Kidney glomerular epithelial cell (primary cell): ENCODE measurements at places on chromosomes 16 and 17.

DNA sequence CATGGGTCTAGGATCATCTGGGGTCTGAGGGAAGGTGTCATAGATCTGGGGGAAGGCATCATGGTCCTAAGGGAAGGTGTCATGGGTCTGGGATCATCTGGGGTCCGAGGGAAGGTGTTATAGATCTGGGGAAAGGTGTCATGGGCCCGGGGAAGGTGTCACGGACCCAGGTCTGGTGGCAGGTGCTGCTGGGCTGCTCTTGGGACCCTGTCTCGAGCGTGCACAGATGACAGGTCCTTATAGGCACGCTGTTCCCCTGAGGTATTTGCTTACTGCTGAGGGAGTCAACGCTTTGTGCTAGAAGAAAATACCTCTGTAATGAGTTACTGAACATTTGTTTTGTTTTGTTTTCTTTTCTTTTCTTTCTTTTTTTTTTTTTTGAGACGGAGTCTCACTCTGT, 1.4 kb downstream of the RAB40C start:
- no peak for DNase-seq

DNA sequence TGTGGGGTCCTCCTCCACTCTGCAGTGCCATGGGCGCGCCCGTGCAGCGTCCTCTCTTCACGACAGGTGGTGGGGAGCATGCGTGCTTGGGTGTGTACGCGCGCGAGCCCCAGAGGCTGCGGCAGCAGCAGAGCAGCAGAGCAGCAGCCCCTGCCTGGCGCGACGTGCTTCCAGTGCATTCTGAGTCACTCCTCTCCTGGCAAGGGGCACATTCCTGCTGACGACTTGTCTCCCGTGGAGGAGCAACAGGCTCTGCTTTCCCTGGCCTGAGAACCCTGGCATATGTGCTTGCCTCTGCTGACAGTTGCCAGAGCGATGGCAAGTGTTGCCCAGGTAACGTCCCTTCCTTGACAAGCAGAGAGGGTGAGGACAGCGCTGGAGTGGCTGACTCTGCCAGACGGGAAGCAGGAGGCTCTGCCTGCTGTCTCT, 133.8 kb upstream of the PLCG2 start:
- DNase-seq, result peak; percentile 97

DNA sequence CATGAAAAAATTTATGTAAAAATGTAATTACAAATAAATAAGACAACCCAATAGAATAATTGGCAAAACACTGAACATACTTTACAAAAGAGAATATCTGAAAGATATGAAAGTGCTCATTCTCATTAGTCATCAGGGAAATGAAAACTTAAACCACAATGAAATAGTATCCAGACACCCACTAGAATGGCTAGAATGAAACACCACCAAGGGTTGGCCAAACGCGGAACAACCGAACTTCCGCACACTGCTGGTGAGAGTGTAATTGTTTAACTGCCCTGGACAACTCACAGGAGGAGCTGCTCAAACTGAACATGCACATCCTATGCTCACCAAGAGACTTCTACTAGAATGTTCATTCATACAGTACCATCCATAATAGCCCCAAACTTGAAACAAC, 5.8 kb upstream of the ZDHHC7 start:
- no peak for DNase-seq

DNA sequence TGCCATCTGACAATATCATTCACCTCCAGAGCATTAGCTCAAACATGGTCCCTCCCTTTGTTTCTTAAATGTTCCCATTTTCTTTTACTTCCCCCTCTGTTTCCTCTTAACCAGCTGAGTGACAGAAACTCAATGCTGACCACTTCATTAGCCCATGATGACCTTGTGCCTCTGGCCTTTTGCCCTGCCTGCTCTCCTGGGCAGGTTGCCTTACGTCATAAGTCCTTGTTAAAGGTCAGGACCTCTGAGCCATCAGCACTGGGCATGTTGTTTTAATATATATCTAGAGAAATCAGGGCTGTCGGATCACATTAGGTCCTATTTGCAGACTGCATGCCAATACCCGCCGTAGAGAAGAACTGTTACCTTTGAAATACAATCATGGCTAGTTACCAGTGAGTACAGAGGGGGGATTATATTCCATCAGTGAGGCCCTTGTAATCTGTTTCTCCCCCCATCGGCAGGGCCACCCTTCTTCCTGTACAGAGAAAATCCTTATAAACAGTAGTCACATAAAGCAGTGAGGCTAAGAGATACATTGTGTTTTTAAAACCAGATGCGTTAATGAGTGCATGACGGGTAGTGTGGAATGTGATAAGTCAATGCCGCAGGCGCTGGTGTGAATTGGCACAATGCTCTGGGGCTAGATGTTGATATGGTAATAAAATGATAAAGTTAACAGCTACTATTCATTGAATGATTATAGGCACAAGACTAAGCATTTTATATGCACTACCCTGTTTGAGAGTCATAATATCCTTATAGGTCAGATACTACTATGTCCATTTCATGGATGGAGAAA, 94.3 kb upstream of the ZFHX3 start:
- DNase-seq, result no peak

DNA sequence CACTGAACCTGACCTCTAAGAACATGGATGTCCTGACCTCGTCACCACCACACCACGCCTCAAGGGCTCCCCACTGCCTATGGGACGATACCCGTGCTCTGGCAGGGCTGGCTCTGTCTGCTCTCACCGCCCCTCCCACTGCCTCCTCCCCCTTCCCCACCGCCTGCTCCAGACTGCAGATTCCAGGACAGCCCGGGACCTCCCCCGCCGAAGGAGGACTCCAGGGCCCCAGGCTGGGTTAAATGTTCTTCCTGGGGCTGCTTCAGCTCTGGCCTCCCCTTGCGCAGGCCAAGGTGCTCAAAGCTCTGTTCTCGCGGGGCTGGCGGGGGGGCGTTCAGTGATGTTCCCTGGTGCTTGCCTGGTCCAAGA, 3.1 kb downstream of the NPW start:
- DNase-seq, result peak; percentile 18

- peak; percentile 80 for DNase-seq
These were observed 9.8 kb downstream of the TMEM204 start for GRCh38 chr16:1543085-1543896.

DNA sequence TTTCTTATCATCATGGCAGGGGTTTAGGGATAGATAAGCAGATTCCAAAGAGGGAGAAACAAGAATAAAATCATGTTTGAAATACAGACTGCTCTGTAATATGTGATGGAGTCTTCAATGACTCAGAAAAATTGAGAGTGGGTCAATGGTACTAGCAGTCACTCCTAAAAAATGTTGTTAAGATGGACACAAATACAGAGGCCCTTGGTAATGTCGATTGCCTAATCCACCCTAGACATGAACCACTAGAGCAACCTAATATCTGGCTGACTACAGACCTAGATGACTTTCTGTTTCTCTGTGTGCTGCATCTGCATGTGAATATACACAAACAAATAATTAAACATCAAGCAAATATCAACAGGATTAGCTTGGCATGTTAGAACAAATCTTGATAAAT, 135.8 kb downstream of the CDH8 start:
- DNase-seq, result no peak

- no peak for DNase-seq
These were observed 1.2 kb upstream of the COX6A2 start for GRCh38 chr16:31429314-31429713.

- DNase-seq, result no peak
These were observed 5.1 kb upstream of the CPNE7 start for GRCh38 chr16:89570342-89570923.

DNA sequence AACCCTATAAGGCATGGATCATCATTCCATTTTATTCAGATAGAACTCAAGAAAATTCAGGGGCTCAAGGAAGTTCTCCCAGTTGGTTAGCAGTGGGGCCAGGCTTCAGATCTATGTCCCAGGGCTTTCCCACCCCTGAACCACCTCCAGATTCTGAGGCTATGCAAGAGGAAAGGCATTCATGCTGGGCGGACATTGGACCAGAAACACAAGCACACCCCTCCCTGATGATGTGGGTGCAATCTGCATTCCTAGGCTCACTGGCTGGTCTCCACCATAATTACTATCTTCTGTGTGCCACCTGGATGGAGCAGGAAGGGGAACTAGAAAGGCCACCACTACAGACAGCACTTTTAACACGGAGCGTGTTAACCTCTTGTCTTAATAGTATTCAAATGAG, 63.2 kb upstream of the ASIC2 start:
- DNase-seq, result no peak

DNA sequence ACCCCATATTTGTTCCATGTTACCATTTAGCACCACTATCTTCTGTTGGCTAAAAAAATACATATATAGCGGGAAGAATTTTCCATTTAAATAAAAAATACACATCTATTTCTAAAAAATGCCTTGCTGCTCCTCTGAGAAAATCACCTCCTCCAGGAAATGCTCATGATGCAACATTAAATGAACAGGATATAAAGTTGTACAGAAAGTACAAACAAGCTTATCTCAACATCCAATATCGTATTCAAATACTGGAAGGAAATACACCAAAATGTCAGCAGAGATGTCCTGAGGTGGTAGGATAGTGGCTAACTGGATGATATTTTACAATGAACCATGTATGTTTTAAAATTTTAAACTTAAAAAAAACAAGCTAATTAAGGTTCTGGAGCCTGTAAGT, 21.3 kb downstream of the GNA13 start:
- no peak for DNase-seq

- no peak for DNase-seq
These were observed 51.7 kb downstream of the WNT3 start for GRCh38 chr17:46766493-46767491.

DNA sequence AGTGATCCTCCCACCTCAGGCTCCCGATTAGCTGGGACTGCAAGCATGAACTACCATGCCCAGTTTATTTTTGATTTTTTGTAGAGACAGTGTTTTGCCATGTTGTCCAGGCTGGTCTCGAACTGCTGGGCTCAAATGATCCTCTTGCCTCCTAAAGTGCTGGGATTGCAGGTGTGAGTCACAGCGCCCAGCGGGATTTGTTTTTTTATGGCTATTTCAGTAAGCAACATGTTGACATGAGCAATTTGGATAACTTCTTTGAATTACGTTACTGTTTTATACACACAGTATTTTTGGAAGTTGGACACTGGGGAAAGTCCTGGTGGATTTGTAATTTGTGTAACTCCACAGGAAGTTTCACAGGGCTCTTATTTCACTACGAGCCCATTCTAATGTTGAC, 18.5 kb upstream of the RHOT1 start:
- no peak for DNase-seq

DNA sequence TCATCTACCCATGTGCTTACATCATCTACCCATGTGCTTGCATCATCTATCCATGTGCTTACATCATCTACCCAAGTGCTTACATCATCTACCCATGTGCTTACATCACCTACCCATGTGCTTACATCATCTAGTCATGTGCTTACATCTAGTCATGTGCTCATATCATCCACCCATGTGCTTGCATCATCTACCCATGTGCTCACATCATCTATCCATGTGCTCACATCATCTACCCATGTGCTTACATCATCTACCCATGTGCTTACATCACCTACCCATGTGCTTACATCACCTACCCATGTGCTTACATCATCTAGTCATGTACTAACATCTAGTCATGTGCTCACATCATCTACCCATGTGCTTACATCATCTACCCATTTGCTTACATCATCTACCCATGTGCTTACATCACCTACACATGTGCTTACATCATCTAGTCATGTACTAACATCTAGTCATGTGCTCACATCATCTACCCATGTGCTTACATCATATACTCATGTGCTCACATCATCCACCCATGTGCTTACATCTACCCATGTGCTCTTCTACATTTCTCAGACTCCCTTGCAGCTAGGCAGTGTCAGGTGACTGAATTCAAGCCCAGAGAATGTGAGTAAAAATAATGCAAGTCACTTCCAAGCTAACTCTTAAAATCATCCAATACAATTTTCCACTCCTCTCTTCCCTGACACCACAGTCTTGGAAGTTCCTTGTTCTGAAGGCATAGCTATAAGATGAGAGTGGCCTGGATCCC, 196.8 kb downstream of the CBLN1 start:
- no peak for DNase-seq

DNA sequence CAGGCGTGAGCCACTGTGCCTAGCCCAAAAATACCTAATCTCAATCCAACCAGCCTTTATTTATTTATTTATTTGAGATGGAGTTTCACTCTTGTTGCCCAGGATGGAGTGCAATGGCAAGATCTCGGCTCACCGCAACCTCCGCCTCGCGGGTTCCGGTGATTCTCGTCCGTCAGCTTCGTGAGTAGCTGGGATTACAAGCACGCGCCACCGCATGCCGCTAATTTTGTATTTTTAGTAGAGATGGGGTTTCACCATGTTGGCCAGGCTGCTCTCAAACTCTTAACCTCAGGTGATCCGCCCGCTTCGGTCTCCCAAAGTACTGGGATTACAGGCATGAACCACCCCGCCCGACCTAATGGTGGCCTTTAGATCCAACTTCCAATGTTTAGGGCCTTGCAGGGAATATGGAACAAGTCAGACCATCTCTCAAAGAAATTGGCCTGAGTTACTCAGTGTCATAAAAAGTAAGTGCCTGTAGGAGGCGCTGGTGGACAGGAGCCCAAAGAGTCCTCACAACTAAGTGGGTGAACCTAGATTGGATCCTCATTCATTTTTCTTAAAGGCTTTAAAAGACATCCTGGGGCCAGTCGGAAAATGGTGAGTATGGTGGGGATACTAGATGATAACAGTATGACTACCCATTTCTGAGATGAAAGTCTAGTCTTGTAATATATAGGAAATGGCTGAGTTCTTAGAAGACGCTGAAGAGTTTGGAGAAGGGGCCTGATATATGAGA, 4.6 kb downstream of the ZSCAN10 start:
- DNase-seq, result no peak

- no peak for DNase-seq
These were observed 999 bp downstream of the CMC2 start for GRCh38 chr16:81005610-81006161.

GRCh38 chr17:35912942-35913341, 17.6 kb downstream of the RDM1 start:
- no peak for DNase-seq

DNA sequence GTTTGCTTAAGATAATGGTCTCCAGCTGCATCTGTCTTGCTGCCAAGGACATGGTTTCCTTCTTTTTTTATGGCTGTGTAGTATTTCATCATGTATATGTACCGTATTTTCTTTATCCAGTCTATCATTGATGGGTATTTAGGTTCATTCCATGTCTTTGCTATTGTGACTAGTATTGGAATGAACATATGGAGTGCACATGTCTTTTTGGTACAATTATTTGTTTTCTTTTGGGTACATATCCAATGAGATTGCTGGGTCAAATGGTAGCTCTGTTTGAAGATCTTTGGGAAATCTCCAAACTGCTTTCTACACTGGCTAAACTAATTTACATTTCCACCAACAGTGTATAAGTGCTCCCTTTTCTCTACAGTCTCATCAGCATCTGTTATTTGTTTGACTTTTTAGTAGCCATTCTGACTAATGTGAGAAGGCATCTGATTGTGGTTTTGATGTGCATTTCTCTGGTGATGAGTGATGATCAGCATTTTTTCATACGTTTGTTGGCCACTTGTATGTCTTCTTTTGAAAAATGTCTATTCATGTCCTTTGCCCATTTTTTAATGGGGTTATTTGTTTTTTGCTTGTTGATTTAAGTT, 66.2 kb downstream of the TNFRSF13B start:
- DNase-seq, result peak; percentile 59
